Kidney epithelial cell (primary cell): ENCODE measurements at places on chromosomes 5 and 9. TPM values are rescaled to one million over a fixed set of nuclear protein-coding genes. Genes with fewer than 3 reads are reported as not detected.

LRRC26 gene
- not detected in 2 replicates for total RNA-seq

TTC39B gene
- 10.6 TPM in 2 replicates for total RNA-seq

DBH gene
- not detected in 2 replicates for total RNA-seq

SLC24A2 gene
- under 0.01 TPM in 1 of 2 replicates, not detected in the other for total RNA-seq

NR5A1 gene
- total RNA-seq, result not detected in 2 replicates

IGFBPL1 gene
- total RNA-seq, result 2.5 and 10.0 TPM in 2 replicates

ADRB2 gene
- total RNA-seq, result 0.75 and 1.2 TPM in 2 replicates

GPR151 gene
- not detected in 2 replicates for total RNA-seq

CCL28 gene
- total RNA-seq, result 4.7 and 7.5 TPM in 2 replicates

TNFSF15 gene
- 11.7 and 13.4 TPM in 2 replicates for total RNA-seq

KLHL3 gene
- 1.6 and 2.8 TPM in 2 replicates for total RNA-seq

SLC6A19 gene
- not detected in 2 replicates for total RNA-seq

HCN1 gene
- total RNA-seq, result not detected in 2 replicates

SAXO1 gene
- under 0.01 TPM in 1 of 2 replicates, not detected in the other for total RNA-seq

GRCh38 chr5:124179819-124180218 is 566.6 kb downstream of the ZNF608 start:
- DNase-seq, result no peak

DNA sequence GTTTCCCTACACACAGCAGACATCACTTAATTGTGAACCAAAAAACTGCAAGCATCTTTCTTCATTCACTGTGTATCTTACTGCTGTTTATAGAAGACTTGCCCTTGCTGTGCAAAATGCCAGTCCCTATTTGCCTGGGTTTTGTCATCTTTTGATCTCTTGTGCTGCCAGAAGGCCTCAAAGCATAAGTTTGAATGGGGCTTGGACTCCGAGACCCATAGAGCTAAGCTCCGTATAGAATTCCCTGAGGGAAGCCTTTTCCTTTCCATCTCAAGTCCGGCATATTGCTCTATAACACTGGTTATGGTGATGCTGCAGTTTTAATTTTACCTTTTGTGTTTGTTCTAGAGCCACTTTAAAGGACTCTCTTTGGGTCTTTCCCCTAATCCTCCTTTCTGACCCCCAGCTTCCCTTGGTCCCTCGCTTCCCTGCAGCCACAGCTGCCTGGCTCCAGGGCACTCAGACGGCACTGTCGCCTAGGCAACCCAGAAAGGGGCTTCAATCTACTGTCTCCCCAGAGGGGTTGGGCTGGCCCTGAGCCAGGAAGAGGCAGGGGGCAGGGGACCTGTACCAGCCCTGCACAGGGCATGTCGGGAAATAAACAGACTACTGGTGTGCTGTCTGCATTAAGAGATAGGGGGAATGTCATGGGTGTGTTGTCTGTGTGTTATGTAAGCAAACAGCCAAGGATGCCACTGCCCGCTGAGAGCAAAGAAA is 73.4 kb upstream of the MELK start:
- DNase-seq, result no peak

- DNase-seq, result no peak
Measured at GRCh38 chr5:51691538-51692079, 308.4 kb downstream of the ISL1 start.

DNA sequence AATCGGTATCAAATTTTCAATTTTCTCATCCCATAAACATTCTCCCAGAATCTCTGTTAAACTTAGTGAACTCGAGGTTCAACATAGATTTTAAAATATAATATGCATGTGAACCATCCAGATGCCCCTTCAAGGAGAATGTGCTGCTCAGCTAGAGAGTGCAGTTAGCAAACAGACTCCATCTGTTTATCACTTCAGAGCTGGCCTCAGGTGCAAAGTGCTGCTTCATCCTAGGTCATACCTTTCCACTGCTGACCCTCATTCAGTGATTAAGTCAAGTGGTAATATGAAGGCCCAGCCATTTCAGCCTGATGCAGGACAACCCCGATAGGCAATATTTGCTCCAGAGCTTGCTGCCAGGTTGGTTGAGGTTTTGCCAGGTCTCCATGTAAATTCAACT is 339.0 kb upstream of the POU5F2 start:
- DNase-seq, result no peak

- peak; percentile 59 for DNase-seq
Measured at GRCh38 chr9:133944746-133945135, 47.4 kb downstream of the VAV2 start.

DNA sequence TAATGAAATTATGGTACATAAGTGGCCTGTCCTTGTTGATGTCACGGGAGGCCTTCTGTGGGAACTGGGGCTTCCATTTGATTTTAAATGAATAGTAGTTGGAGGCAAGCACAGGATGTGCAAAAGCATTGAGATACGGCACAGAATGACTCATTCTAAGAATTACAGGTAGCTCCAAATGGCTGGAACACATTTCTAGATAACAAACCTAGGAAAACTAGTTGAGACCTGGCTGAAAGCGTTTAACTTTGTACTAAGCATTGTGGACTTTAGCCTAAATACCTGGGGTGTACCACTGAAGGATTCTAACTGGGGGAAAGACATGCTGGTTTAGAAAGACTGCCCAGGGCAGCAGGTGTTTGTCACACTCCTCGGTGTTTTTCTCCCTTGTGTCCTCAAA is 9.4 kb downstream of the SKP2 start:
- no peak for DNase-seq

DNA sequence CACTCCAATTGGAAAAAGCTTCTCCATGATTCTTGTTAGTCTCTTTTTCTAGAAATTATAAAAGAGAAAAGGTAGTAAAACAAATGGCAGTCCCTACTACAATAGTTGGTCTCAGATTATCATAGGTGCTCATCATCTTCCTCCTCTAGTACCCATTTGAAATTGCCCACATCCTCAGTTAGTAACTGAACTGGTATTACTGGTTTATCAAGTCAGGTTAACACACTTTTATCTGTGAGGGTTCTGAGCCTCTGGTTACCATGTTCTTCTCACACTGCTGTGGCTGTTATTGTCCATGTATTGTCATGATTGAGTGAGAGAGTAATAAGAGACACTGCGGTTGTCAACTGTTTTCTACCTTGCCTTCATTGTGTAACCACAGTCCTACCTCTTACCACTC is 901.7 kb downstream of the TLE1 start:
- no peak for DNase-seq

GRCh38 chr9:123713282-123713681 is 216.6 kb downstream of the DENND1A start:
- no peak for DNase-seq

DNA sequence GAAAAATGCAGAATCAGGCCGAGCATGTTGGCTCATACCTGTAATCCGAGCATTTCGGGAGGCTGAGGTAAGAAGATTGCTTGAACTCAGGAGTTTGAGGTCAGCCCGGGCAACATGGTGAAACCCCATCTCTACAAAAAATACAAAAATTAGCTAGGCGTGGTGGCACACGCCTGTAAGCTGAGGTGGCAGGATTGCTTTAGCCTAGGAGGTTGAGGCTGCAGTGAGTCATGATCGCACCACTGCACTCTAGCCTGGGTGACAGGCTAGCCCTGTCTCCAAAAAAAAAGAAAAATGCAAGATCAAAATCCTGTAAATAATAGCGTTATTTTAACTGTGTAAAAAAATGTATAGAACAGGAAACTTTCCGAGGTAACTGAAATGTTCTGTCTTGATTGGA is 39.4 kb downstream of the RNF44 start:
- DNase-seq, result no peak

- no peak for DNase-seq
Measured at GRCh38 chr9:24614070-24614469, 68.4 kb upstream of the IZUMO3 start.

DNA sequence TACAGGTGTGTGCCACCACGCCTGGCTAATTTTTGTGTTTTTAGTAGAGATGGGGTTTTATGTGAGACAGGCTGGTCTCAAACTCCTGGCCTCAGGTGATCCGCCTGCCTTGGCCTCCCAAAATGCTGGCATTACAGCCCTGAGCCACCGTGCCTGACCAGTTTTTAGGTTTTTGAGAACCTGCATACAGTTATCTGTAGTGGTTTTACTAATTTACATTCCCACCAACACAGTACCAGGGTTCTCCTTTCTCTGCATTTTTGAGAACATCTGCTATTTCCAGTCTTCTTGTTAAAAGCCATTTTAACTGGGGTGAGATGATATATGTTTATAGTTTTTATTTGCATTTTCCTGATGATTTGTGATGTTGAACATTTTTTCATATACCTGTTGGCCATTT is 12.8 kb downstream of the DMXL1 start:
- no peak for DNase-seq

- no peak for DNase-seq
Measured at GRCh38 chr9:27395484-27395921, 98.6 kb upstream of the EQTN start.

DNA sequence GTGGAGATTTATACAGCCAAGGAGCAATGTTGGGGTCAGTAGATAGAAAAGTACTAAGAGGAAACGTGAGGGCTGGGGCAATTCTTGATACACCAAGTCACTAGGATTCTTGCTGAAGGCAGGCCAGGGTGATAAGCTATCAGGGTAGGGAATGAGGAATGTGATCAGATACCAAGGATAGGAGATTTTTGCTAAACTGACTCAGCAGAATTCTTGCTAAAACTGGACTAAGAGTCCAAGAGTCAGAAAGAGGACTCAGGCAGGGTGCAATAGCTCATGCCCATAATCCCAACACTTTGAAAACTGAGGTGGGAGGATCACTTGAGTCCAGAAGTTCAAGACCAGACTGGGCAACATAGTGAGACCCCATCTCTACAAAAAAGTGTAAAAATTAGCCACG is 71.7 kb downstream of the ENTREP1 start:
- DNase-seq, result no peak

GRCh38 chr9:70112981-70113380 is 69.3 kb downstream of the MAMDC2 start:
- DNase-seq, result no peak

DNA sequence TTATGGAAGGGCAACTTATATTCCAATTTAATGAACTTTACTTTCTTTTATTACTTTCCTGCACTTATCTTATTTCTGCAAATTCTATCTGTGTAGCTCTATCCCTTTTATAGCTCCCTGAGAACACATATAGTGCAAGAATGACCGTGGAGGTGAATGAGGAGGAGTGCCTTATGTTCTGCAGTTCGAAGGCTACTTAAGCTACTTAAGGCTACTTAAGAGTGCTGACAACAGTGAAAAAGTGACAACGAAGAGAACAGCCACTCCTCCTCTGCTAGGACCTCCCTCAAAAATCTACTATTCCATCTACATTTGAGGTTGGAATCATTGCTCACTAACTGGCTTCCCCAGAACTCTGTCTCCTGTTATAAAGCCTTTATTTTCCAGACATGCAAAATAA is 1365.7 kb upstream of the C9orf72 start:
- no peak for DNase-seq

DNA sequence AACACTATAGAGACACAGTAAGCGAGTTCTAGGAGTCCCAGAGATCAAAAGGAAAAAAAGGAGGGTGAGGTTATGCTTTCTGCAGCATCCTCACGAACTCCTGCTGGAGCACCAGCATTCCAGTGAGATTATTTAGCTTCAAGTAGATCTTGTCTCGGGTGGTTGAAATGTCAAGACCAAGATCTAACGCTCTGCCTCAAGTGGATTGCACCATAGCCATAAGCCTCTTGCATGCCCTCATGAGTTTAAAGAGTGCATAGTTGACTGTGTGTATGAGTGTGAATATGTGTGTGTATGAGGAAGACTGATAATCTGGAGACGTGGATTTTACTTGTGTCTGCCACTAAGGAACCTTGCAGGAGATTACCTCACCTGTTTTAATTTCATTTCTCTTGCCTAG is 335.3 kb upstream of the ADAMTSL1 start:
- DNase-seq, result no peak

DNA sequence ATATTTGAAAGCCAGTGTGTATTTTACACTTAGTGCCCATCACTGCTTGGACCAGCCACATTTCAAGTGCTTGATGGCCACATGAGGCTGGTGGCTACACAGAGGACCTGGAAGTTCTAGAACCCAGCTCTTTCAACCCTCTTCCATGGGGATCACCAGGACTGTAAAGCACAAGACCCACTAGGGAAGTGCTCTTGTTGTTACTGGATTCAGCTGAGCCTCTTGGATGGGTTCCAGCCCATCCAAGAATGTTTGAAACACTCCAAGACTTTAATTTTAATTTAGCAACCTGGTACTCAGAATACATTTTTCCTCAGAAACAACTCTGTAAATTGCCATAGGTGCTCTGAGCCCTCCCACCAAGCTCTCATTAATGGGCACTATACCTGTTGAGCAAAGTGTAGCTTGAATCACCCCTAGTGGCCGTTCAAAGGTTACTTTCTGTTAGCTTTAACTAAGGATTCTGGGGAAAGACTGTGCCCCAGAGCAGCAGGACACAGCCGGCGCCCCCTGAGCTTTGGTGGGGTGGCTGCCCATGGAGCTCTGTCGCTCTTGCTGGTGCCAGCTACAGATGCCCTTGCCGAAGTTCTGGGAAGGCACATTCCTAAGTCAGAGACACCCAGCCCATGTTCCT is 212.4 kb downstream of the HSD17B3 start:
- DNase-seq, result no peak

DNA sequence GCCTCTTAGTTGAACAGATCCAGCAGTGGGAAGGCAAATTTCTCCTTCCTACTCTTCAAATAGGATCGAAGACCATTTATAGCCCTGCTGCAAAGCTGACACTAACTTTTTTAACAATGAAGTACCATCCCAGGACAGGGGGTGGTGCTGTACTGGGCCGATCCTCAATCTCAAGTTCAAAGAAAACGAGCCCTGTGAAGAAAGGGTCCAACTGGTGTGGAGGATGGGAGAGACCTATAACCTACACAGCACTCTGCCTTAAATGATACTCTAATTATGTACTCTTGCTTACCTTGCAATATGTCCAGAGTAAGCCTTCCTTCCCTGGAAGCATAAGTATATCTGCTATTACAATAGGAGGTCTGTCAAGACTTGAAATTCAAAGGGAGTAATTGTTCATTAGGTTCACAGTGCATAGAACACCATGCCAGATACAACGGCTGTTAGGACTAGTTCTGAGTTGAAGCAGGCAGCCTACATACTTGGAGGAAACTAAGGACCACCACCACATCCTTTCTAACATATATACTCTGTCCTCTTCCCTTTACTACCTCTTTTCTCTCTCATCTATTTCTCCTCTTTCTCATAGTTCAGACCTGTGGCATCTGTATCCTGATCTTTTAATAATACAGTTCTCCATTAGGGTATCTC is 6.2 kb downstream of the ETF1 start:
- no peak for DNase-seq
